ENCODE measurements at places on chromosomes 6 and 20.

DNA sequence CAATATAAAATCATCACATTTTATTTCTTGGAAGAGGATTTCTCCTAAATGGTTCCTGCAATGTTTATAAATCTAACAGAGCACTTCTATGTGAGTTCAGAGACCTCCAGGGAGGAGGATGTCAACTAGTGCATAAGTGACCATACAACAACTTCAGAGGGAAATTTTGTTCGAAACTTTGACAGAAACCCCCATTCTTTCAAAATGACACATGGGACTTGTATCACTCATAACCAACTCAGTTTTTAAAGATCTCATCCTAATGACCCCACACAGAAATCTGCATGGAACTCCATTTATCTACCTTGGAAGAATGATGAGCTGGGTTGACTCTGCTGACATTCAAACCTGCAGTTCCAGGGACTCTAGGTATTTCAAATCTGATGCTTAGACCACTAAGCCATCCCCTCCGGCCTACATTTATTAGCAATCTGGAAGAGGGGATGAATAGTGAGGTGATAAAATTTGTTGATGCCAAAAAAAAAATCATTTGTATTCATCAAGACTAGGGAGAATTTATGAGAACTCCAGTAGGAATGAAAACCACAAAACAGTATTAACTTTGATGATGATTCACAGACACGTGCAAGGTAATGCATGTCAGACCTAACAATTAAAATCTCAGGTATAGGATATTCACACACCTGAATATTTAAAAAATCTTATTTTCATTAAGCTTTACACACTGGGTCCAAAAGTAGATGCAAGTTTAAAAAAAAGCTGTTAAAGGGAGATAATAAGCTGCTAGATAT is 153.0 kb downstream of the REV3L start:
- peaks cover 3% of the 10 kb centered on the region for H3K36me3 ChIP-seq
- peak overlapping the region; percentile 23 for H3K27ac ChIP-seq
- no peak overlapping the region for H3K4me3 ChIP-seq

DNA sequence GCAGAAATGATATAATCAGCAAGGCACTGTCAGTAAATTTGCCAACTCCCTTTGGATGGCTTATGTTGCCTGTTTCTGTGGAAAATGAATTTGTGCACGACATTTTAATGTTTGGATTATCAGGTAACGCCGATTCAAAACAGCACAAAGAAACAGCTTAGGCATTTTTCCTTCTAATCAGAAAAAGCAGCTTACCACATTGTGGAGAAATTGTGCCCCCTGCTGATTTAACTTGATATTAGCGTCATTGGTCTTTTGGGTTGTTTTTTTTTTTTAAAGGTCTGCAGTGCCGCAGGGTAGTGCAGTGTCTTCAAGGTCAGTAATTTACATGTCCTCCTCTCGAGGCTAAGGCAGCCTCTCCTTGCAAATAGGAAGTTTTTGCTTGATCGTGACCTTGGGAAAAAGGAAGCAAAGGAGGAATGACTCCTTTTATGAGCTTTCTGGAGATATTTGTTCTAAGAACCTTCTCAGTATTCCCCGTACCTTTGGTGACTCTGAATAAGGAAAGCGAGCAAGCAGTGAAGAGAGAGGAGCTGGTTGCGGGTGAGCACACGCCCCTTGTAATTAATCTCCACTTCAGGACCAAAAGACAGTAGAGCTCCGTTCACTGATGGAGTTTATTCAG is 79.1 kb downstream of the ELOVL4 start:
- DNase-seq: no peak
- H3K4me3 ChIP-seq: no peak overlapping the region
- H3K27me3 ChIP-seq: no peaks in the 10 kb centered on the region
- peaks cover 22% of the 10 kb centered on the region for H3K4me1 ChIP-seq
- H3K27ac ChIP-seq: no peak overlapping the region
- H3K36me3 ChIP-seq: no peaks in the 10 kb centered on the region

DNA sequence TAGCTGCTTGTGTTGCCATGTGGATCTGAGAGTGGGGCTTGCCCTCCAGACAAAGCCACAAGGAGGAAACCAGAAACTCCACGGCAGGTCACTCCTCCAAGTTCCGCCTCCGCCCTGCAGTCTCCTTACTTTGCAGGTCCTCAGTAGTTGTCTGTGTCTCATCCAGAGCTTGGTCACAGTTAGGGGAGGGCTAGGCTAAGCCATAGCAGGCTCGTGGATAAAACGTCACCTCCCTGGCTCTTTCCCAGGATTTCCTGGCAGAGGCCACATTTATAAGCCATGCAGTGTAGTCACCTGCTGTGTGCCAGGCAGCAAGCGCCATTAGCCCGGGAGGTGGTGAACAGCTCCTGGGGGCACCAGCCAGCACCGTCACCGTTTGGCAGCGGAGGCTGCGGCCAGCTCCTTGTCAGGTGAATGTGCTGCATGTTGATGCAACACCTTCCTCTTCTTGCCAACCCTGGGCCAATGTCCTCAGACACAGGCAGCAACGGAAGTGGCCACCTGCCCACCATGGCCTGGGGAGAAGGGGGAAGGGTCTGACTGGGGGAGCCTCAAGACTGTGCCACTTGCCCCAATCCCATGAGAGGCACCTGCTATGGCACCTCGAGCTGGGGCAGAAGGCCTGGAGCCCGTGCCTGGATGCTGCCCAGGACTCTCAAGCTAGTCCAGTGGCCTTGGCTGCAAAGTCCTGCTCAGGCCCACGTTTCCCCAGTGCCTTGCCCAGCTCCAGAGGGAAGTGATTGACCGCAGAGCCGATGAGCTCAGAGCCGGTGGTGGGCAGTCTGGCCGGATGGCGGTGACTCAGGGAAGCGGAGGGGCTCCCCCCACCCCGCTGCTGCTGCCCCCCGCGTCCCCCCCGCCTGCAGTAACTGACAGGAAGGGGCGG is 39.0 kb upstream of the SLCO4A1 start:
- no peak overlapping the region for H3K4me3 ChIP-seq
- no peak for DNase-seq
- H3K4me1 ChIP-seq: peaks cover 28% of the 10 kb centered on the region
- H3K27ac ChIP-seq: no peak overlapping the region
- no peaks in the 10 kb centered on the region for H3K36me3 ChIP-seq

DNA sequence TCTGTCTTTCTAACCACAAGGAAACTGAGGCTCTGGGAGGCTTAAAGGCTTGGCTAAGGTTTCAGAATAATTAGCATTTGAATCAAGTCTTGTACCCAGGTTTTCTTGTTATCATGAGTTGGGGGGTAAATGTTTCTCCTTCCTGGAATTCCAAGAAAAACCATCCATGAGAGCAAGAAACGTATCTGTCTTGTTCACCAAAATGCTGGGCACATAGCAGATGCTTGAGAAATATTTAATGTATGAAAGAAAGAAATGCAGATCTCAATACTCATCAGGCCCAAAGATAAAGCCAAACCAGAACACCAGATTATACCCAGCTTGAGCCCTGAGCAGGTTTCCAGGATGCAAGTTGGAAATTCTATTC is 164.6 kb downstream of the CLIC5 start:
- H3K27me3 ChIP-seq: no peaks in the 10 kb centered on the region
- H3K27ac ChIP-seq: no peak overlapping the region
- DNase-seq: no peak
- H3K36me3 ChIP-seq: no peaks in the 10 kb centered on the region
- no peak overlapping the region for H3K4me3 ChIP-seq

DNA sequence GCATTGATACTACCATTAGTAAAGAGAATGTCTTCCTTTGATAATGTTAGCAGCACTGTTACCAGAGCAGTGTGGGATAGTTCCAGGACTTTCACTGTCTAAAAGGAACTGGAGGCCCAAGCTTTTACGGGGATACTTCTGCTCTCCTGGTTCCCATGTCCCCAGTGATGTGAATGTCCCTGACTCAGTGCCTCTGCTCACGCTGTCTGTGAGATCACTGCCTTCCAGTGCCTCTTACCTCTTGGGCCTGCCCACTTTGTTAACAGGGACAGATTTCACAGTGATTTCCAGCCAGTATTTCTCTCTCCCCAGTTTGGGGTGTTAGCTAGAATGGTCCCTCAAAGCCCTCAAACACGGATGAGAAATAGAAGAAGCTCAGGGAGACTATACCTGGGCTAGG is 14.4 kb downstream of the PTPRA start:
- peaks cover 10% of the 10 kb centered on the region for H3K4me1 ChIP-seq
- H3K4me3 ChIP-seq: no peak overlapping the region
- DNase-seq: no peak
- H3K36me3 ChIP-seq: no peaks in the 10 kb centered on the region

DNA sequence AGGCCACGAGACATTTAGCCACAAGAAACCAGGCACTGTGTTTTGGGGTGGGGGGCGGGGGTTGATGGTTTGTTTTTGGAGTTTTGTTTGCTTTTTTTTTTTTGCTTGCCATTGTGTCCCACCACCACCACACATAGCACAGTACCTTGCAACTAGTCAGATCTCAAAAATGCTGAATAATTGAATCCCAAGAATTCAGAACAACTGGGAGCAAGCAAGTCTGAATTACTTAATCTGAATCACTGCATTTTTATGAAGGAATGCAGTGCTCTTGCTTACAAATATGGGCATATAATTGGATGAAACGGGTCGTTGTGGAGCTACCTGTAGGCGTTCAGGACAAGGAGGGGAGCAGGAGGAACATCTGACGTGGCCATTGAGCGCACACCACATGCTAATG is 151.5 kb upstream of the CDYL start:
- no peak overlapping the region for H3K4me3 ChIP-seq
- no peaks in the 10 kb centered on the region for H3K4me1 ChIP-seq
- H3K27me3 ChIP-seq: no peaks in the 10 kb centered on the region
- no peak overlapping the region for H3K27ac ChIP-seq

DNA sequence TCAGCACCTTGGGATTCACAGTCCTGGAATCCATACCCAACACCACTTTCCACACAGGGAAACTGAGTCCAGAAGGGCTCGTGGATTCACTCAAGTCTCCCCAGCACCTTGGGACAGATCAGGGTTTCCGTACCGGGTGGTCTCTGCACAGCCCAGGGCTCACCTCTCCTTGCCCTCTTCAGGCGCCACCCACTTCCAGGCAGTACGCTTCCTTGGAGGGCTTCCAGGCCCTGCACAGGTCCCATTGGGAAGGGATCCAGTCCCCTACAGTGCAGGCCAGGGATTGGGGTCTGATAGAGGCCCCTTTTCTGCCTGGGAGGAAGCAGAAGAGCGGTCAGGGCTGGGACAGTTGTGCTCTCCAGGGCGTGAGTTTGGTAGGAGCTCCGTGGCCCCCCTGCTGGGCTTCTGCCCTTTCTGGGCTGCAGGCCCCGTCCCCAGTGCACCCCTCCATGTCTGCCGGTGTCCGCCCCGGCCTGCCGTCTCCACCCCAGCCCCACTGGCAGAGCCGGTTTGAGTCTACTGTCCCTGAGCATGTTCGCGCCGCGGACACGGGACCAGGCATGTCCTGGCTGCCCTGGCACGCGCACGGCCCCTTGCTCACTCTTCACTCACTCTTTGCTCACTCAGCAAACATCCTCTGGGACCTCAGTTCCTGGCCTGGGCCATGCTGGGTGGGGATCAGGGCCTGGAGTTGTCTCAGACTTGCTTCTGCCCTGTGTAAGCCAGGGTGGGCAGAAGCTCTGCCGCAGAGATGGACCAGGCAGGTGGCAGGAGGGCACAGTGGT is 12.6 kb downstream of the SRC start:
- H3K4me1 ChIP-seq: peaks cover 52% of the 10 kb centered on the region
- H3K36me3 ChIP-seq: peaks cover 2% of the 10 kb centered on the region
- no peak overlapping the region for H3K4me3 ChIP-seq
- DNase-seq: peak; percentile 71
- peak overlapping the region; percentile 80 for H3K27ac ChIP-seq
- no peaks in the 10 kb centered on the region for H3K27me3 ChIP-seq
